ENCODE measurements at places on chromosomes 13 and 19. TPM values are rescaled to one million over a fixed set of nuclear protein-coding genes. Genes with fewer than 3 reads are reported as not detected.

RAB11B gene
- total RNA-seq = 46.0 TPM

ASPDH gene
- not detected for total RNA-seq

PRR36 gene
- total RNA-seq = 0.80 TPM

KCNN1 gene
- not detected for total RNA-seq

SIGLEC8 gene
- 0.21 TPM for total RNA-seq

KLC3 gene
- 110 TPM for total RNA-seq

FREM2 gene
- 2.1 TPM for total RNA-seq

ZNF574 gene
- total RNA-seq = 33.4 TPM

MRPL4 gene
- 69.6 TPM for total RNA-seq

ZNF471 gene
- 2.2 TPM for total RNA-seq

GARIN5A gene
- total RNA-seq = 5.0 TPM

KIR2DL3 gene
- total RNA-seq = not detected

GNA15 gene
- total RNA-seq = 99.7 TPM

CAPS gene
- total RNA-seq = 7.2 TPM

F10 gene
- total RNA-seq = 6.5 TPM

PSPN gene
- 1.4 TPM for total RNA-seq

NTN5 gene
- total RNA-seq = 0.64 TPM

TNFRSF19 gene
- 74.6 TPM for total RNA-seq

CYP2A7 gene
- total RNA-seq = not detected

EDDM13 gene
- total RNA-seq = 6.0 TPM

FRY gene
- 22.5 TPM for total RNA-seq

TMEM150B gene
- not detected for total RNA-seq
